Right ventricle myocardium inferior (tissue), 1 donor: ENCODE measurements at places on chromosomes 16 and 17. TPM values are rescaled to one million over a fixed set of nuclear protein-coding genes. Genes with fewer than 3 reads are reported as not detected.
A peak's percentile ranks its signal among the peaks of the same experiment; 100 is the strongest.

The LGALS9 gene
- total RNA-seq: 18.2 TPM

The GUCY2D gene
- total RNA-seq: 0.35 TPM

The TBC1D28 gene
- not detected for total RNA-seq

The AHSP gene
- total RNA-seq: not detected

The PITPNM3 gene
- 0.46 TPM for total RNA-seq

The CDK5R1 gene
- total RNA-seq: 1.3 TPM

The ZP2 gene
- total RNA-seq: not detected

The ABCC11 gene
- not detected for total RNA-seq

The CDH5 gene
- 58.4 TPM for total RNA-seq

DNA sequence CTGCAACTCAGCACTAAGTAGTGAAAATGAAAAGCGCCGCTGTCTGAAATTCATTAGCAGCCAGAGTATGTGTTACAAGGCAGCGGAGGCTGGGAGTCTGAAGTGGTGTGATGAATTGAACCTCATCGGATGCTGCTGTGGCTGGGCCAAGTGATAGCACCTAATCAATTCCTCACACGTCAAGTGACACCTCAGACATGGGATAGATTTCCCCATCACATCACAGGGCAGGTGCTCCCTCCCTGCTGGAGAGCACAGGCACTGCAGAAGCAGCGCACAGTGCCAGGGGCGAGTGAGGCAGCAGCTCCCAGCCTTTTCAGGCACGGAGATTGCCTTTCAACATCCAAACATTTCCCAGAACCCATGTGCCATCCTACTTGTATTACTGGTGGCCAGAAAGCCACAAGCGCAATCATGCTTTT, 32.2 kb downstream of the DRC3 start:
- no peak for DNase-seq

DNA sequence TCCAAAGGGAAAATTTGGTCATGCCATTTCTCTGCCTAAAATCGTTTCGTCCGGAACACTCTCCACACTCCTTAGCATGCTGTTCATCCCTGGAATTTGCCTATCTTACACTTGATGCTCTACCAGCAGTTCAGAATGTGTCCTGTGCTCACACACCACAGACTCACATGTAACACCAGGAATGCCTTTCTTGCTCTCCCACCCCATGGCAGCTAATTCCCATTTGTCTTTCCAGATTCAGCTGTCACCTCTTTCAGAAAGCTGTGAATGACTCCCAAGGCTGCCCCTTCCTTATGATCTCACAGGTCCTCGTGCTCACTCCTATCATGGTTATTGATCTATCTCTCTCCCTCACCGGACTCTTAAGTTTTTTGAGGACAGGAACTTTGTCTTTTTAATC, 38.1 kb downstream of the HYDIN start:
- DNase-seq: no peak

DNA sequence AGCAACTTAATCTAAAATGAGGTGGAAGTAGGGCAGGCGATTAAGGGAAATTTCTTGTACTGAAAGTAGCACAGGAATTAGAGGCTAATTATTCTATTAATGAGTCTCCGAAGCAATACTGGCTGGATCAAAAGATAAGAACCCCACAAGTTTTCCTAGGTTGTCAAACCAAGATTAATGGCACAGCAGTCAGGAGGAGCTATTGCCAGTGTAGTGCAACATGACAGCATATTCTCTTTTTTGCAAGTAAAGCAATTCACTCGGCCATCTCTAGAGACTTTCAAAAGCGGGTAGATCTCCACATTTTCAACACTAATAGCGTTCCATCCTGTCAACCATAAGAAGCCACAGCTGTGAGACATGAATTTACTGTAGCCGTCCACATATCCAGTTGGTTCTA, 81.2 kb downstream of the CYB561 start:
- no peak for DNase-seq

GRCh38 chr17:2018716-2019510, 6.2 kb downstream of the RTN4RL1 start:
- DNase-seq: no peak

DNA sequence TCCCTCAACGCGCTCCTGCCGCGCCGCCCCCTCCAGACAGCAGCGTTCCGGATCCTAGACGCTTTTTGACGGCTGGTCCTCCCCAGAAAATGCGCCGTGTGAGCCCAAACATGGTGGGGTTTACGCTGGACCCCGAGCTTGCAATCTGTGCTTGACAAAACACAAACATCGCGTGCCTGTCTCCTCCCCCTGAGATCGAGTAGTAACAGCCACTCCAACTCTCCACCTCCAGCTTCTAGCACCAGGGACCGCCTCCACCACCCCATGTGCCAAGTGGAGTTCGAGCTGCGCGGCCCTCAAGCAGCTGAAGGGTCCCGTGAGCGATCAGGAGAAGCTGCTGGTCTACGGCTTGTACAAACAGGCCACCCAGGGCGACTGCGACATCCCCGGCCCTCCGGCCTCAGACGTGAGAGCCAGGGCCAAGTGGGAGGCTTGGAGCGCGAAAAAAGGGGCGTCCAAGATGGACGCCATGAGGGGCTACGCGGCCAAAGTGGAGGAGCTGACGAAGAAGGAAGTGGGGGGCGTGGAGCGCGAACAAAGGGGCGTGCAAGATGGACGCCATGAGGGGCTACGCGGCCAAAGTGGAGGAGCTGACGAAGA, 656 bp upstream of the GEMIN4 start:
- DNase-seq: peak; percentile 86

- DNase-seq: peak; percentile 72
Observed at GRCh38 chr16:88747588-88748301, 37.3 kb downstream of the PIEZO1 start.

- DNase-seq: no peak
Observed at GRCh38 chr17:5846001-5846400, 224.2 kb upstream of the WSCD1 start.

- no peak for DNase-seq
Observed at GRCh38 chr17:44967907-44968224, 237 bp downstream of the C1QL1 start.

DNA sequence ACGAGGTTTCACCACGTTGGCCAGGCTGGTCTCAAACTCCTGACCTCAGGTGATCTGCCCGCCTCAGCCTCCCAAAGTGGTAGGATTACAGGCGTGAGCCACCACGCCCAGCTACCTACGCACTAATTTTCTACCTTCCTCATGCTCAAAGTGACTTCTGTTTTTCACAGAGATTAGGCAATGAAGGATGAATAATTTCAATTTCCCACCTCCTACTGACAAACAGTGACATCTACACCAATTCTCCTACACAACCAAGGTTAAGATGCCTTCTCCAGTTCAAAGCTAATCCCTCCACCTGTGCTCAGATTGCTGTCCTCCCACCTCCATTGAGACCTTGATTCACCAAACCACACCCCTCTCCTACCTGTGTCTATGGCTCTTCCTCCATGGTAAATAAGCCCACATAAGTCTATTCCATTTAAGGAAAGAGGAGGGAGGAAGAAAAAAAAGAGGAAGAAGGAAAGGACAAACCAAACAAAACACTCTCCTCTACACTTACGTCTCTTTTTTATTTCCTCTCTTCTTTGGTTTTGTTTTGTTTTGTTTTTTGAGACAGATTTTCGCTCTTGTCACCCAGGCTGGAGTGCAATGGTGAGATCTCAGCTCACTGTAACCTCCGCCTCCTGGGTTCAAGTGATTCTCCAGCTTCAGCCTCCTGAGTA, 5.5 kb upstream of the MED11 start:
- no peak for DNase-seq

GRCh38 chr16:28503470-28504259, 3.0 kb downstream of the IL27 start:
- DNase-seq: no peak

DNA sequence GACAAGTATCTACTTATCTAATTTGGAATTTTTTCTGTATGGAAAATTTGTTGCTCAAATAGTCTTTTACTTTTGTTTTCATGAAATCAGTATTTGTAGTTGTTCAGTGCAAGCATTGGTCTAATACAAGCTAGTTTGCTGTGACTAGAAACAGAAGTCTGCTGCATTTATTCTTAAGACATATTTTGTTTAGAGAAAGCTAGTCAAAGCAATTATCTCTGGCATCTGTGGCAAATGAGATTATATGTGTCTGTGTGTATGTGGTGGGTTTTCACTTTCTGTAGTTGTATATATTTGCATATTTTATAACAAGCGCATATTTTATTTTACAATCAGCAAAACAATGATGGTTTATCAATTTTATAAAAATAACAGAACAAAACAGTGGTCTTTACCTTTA, 96.0 kb upstream of the SIAH1 start:
- DNase-seq: no peak

DNA sequence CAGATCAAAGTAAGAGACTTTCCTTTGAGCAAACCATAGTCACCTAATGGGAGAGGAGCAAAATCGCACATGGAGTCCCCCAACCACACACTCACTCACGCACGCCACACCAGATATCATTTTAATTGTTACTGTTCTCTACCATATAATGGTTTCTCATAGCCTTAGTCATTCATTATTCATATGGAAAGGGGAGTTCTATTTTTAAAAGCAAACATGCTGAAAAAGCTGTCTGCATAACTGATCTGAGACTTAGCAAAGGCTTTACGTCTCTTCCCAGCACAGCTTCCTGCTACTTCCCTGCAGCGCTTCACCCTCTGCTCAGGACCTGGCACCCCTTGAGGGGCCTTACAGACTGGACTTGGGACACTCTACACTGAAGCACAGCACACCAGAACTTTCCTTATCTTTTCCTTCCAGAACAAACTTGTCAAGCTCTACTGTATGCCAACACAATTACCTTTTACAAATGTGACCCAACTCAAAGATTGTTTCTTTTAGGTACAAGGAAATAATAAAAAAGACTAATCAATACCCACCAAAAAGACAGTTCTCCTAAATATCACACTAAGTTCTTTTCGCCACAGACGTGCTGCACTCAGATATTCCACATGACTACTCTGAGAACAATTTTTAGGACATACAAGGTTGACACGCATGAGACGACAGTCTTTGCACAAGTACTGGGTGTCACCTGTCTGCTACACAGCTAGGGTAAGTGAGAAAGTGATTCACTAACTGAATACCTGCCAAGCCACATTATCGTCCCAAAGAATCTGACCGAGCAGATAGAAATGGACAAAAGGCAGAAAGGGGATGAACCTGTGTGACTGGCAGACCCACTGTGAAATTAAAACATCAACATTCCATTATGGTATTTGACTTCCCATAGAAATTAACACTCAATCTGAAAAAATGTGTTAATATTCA, 21.5 kb downstream of the SRP68 start:
- no peak for DNase-seq

DNA sequence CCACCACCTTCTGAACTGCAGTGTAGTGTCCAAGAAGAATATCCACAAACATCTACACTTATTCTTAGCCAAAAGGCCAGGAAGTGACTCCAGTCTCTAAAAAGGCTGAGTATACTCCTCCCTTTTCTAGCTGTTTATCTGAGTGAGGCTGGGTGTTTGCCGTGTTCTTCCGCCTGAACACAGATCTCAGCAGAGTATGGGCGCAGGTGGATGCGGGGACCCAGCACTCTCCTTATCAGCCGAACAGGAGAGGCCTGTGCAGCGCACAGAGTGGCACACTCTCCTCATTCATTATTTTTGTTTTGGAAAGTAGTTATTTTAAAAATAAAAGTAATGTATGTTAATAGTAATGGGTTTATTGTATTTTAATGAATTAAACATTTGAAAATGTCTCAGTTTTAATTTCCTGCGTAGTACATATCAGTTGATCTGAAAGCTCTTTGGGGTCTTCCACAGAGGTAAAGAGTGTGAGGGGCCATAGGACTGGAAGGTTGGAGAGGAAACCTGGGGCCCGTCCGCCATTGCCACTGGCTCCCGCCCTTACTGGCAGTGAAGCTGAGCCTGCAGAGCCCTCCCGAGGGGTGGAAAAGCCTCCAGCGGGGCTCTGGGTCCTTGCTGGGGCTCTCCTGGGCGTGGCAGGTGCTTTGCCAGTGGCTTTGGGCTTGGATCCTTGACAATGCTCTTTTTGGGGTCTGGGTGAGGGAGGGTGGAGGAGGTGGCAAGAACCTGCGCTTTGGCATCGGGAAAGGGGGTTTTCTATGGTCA, 53.8 kb downstream of the PDPK1 start:
- DNase-seq: no peak
